ENCODE measurements at places on chromosomes 7 and 10.

GRCh38 chr10:58438340-58438871 lies 53.2 kb downstream of the TFAM start:
- peak; percentile 32 for DNase-seq

- no peak for DNase-seq
Measured at GRCh38 chr10:18313140-18313530, 172.9 kb downstream of the CACNB2 start.

DNA sequence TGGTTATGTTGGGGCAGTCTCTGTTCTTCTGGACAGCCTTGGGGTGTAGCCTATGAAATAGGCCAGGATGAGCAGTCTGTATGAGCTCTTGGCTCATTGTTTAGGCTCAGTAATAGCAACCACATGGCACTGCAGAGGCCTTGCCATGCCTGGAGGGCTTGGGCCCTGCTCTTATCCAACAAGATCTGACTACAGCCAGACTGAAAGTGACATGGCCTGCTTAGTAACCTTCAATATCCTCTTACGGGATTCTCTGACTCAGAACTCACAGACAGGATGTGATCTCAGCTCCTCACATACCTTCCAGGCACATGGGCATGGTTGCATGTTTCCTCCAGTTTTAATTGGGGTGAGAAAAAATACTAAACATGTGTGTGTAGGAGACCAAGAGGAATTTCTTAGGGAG lies 289.3 kb downstream of the PTEN start:
- DNase-seq: peak; percentile 92

- no peak for DNase-seq
Measured at GRCh38 chr7:28850699-28851098, 107.4 kb downstream of the TRIL start.

- DNase-seq: peak; percentile 84
Measured at GRCh38 chr7:142535123-142535779, 214.0 kb upstream of the PRSS1 start.
